ENCODE measurements at places on chromosomes 4 and X.

DNA sequence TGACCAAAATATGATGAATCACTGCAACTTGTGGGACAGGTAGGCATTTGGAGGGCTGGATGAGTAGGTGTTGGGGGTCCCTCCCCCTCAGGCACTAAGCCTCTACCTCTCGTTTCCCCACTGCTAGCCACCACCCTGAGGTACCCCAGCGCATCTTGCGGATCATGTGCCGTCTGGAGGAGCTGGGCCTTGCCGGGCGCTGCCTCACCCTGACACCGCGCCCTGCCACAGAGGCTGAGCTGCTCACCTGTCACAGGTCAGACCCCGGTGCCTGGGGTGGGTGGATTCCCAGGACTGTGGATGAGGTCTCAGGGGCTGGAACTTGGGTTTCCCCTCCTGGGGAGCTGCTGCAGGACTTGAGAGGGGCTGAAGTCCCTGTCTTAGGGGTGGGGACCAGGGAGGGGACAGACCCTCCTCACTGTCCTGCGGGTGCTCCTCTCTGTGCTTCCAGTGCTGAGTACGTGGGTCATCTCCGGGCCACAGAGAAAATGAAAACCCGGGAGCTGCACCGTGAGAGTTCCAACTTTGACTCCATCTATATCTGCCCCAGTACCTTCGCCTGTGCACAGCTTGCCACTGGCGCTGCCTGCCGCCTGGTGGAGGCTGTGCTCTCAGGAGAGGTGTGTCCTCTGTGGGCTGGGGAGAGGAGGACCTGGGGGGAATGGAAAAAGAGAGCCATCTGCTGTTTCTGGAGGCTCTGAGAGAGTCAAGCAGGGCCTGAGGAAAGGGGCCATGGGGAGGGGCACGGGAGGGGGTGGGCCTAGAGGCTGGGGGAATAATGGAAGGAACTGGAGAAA lies 10.1 kb upstream of the ERAS start:
- DNase-seq = no peak

DNA sequence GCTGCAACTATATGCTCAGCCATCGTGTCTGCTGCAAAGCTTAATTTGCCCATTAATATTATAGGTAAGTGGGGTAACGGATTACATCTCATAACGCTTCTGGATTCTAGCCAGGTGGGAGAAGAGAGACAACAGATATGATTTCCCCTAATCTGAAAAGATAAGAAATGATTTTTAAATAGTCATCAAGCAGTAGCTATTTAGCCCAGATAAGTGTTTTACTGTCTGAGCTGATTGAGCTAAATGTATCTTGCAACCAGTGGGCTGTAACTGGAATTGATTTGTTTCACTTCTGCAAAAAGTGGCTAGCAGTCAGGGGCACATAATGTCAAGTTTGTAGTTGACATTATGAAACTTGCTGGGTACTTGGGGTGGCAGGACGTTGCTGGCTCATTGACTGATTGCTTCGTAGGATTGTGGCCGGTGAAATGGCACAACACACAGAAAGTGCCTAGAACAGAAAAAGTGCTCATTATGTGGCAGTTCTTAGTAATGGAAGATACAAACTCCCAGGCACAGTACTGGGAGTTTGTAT lies 18.5 kb downstream of the LAP3 start:
- DNase-seq = peak; percentile 78

DNA sequence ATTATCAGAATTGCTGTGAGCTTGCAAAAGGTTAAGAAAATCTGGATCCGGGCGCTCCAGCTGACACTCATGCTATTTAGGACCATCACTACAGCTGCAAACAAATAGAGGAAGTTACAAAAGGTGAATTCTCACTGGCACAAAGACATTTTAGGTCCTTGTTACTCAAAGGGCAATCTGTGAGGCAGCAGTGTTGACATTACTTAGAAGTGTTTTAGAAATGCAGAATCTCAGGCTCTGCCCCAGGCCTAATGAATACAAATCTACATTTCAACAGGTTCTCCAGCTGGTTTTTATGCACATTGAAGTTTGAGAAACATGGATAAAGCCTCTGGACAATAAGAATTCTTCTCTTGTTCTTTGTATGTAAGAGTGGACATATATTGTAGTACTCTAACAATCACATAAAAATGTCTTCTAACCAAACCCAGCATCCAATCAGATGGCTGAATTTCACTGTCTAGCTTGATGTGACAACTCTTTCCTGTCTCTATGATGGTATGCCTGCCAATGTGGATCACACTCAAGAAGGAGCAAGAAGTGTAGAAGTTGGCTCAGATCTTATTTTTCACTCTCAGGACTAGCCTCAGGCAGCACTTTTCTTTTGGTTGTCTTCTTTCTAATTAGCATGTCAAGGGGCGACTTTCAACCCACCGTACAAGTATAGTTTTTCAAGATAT lies 18.8 kb downstream of the SLC7A11 start:
- peak; percentile 36 for DNase-seq

DNA sequence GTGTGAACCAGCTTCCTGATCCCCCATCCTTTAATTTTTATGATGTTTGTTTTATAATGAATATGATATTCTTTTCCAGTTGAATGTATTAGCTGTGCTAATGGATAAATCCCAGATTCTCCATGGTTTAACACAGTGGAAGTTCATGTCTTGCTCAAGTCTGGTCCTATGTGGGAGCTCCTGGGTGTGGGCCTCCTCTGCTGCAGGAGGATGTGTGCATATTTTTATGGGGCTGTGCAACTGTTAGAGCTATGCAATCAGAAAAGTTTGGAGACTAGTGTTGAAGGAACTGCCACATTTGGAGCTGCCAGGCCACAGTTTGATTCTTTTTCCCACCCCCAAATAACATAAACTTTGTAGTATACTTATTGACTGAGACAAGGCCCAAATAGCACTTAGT lies 24.8 kb downstream of the MGST2 start:
- no peak for DNase-seq

DNA sequence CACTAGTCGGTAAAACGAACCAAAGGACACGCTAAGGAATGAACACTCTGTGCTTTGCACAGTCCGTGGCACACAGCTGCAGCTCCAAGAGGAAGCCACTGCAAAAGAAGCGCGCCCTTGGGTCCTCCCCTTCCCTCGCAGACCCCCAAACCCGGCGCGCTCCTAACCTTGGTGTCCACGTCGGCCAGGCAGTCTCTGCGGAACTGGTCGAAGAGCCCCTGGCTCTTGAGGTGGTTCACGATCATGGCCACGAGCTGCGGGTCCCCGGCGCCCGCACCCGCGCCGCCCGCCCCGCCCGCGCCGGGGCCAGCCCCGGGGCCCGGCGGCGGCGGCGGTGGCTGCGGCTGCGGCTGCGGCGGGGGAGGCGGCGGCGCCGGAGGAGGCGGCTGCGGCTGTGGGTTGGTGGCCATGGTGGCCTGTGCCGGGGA lies 333 bp downstream of the BOD1L1 start:
- peak; percentile 34 for DNase-seq

DNA sequence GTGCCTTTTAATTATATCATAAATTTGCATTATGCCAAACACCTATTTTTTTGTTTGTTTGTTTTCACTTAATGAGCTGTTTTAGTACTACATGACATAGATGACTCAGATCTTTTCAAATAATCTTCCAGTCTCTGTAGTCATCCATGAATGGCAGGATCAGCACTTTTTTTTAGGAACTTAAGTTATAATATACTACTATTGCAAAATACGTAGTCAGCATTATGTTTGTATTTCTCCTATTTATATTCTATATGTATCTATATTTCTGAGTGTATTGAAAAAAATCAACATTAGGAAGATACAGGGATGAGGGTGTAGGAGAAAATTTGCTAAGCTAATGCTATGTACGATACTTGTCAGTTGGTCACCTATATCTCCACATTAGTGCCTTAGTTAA lies 773.1 kb upstream of the AGA start:
- DNase-seq = no peak

- no peak for DNase-seq
These were observed 18.9 kb upstream of the PCDH10 start for GRCh38 chr4:133130171-133130570.

DNA sequence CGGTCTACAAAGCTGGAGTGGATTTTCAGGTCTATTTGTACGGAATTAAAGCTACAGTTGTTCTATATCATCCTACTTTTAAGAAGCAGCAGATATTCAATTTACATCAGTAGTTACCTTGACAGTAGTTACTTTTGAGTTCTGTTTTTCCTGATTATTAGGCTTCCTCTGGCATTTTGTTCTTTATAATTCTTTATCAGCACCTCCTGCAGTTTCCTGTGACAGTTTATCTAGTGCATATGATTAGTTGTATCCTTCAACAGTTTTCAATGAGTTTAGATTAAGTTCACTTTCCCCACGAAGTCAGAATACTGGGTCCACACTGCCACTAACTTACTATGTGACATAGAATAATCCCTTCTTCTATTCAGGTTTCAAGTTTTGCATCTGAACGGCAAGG lies 71.7 kb downstream of the IDS start:
- no peak for DNase-seq

- DNase-seq = no peak
These were observed 822 bp downstream of the ZNF275 start for GRCh38 chrX:153334654-153335295.

- DNase-seq = no peak
These were observed 8.1 kb downstream of the RIPPLY1 start for GRCh38 chrX:106894978-106895452.

DNA sequence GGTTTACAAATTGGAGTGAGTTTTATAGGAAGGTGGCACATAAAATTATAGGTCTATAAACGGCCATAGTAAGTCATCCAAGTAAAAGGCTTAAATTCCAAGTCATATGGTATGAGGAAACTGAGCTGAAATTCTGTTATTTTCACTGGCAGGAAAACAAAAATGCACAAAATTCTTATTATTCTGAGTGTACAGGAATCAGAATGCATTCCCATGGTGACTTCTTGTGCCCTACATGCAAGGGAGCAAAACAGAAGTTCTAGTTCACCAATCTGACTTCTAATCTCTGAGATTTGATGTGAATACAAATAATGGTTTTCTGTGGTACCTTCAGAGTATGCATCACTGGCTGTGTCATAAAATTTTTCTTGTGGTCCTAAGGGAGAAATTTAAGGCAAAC lies 102.9 kb downstream of the CLCN4 start:
- DNase-seq = no peak

- DNase-seq = no peak
These were observed 55.7 kb upstream of the TXK start for GRCh38 chr4:48189731-48190130.

DNA sequence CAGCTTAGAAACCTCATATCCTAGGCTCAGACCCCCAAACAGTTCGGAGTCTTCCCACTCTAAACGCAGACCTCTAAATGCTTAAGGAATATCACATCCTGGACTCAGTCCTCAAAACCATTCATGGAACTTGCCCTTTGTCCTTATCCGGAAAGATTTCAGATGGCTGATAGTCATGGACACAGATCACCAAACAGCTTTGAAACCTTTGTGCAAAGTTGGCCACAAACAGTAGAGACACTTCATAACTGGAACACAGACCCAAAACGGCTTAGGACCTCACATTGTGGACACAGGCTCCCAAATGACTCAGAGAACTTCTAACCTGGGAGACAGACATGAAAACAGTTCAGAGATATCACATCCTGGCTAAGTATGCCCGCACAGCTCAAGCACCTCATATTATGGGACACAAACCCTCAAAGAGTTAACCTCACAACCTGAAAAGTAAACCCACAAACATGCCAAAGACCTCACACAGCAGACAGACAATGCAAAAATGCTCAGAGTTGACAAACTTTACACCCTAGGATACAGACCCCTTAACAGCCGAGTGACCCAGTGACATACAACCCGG lies 15.5 kb downstream of the SUV39H1 start:
- DNase-seq = no peak

DNA sequence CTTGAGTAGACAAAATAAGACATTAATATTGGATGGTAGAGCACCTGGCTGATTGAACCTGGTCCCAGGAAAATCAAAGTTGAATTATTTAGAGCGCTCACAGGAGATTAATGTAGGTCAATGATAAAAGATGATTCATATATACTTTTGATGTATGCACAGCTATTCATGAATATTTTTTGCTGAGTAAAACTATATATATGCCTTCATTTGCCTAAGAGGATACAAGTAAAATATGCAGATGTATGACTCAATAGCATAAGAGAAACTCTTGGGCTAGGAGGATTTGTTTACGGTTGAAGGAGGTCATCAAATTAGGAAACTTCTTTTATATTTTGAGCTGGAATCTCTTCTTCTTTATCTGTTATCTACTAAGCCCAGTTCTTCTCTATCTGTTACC lies 202.7 kb upstream of the HS3ST1 start:
- DNase-seq = no peak

DNA sequence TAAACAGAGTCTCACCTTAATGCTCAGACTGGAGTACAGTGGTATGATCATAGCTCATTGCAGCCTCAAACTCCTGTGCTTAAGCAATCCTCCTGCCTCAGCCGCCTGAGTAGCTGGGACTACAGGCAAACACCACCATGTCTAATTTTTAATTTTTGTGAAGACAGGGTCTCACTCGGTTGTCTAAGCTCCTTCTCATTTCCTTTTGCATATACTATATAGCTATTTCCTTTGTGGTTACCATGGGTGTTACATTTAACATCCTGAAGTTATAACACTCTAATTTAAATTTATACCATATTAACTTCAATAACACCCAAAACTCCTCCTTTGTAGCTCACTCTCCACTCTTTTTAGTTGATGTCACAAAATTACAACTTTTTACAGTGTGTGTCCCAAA lies 114.3 kb downstream of the DCK start:
- DNase-seq = no peak

- no peak for DNase-seq
These were observed 33.5 kb upstream of the ELF2 start for GRCh38 chr4:139210486-139210885.

DNA sequence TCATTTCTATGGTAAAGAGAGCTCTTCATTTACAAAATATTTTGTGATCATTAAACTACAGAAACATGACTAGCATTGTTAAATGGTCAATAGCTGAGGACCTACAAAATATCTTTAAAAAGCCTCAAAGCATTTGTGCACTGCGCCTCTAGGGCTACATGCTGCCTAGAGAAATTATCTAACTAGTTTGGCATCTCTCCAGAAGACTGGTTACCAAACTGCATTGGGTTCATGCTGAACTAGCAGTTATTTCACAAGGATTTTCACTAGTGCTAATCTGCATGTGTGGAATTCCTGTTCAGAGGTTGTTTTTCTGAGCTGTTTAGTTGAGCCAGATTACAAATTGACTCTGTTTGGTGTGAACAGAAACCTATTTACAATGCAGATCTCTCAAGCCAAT lies 58.5 kb upstream of the PITX2 start:
- no peak for DNase-seq

DNA sequence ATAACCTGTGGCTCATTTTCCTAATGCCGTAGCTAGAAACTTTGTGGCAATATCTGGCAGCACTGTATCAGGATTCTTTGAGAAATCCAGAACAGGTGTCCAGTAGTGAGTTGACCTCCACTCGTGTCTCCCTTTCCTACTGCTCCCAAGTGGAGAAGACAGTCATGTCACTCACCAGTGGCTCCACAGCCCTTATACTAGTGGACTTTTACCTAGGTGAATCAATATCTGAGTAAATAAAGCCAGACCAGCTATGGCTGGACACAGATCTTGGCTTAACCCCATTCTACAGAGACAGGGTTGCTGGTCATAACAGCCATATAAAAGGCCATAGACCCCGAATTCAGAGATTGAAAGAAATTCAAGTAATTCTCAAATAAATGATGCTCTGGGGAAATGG lies 46.5 kb upstream of the SHROOM4 start:
- DNase-seq = no peak

GRCh38 chrX:71617742-71618141 lies 569 bp downstream of the CXCR3 start:
- no peak for DNase-seq

All from suppressor macrophage (primary cell).